Urinary bladder (tissue), 4 donors: ENCODE measurements at places on chromosomes 5 and 9. TPM values are rescaled to one million over a fixed set of nuclear protein-coding genes. Genes with fewer than 3 reads are reported as not detected.

- no peak for DNase-seq
Measured at GRCh38 chr9:128482186-128482585, 22.3 kb upstream of the GLE1 start.

DNA sequence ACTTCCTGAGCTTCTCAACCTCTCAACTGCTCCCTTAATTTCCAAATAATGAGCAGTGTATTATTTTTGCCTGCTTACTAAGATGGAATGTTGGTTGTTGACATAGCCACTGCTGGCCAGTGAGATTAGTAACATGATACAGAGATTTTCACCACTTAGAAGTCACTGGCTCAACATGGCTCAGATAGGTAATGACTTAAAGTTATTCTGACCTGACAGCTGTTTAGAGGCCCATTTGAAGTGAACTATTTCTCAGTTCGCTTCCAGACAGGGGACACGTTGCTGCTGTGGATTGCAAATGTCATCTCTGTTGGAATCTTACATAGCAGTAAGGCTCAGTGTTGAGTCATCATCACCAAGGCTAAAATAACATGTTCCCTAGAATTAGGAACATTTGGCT lies 490.2 kb downstream of the TLE4 start:
- DNase-seq = no peak

GRCh38 chr9:114157516-114158176 lies 2.3 kb downstream of the COL27A1 start:
- no peak for DNase-seq

Gene TSLP
- 2.4 TPM for total RNA-seq

Gene DPM2
- 7.5 TPM for total RNA-seq

- no peak for DNase-seq
Measured at GRCh38 chr9:75041041-75041440, 12.9 kb upstream of the CARNMT1 start.

GRCh38 chr5:27242258-27242626 lies 203.9 kb upstream of the CDH9 start:
- DNase-seq = no peak

- no peak for DNase-seq
Measured at GRCh38 chr9:80561526-80561925, 989.8 kb downstream of the TLE4 start.

DNA sequence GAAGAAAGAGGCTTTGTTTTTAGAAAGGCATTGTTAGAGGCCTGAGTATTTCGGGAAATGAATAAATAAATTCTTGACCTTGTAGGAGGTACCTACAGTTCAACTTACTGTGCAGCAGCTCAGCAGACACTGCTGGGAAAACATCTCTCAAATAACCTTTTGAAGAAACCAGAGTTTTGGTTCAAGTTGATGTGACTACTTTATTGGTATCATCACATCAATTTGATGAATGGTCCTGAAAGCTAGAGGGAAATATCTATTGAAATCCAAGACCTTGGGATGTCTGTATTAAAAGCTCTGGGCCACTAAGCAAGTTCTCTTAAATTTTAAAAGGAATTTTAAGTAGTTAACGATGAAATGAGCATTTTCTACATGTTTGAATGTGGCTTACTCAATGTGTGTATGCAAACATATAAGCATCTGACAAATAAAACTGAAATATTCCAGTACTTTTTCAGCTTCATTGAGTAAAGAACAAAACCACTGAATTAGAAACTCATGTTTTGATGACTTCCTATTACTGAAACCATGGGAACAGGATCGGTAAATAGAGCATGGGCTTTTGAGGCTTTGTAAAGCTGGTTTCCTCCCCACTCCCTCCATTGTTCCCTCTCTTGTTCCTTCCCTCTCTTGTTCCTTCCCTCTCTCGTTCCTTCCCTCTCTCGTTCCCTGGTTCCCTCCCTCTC lies 36.7 kb downstream of the SLC27A6 start:
- no peak for DNase-seq

DNA sequence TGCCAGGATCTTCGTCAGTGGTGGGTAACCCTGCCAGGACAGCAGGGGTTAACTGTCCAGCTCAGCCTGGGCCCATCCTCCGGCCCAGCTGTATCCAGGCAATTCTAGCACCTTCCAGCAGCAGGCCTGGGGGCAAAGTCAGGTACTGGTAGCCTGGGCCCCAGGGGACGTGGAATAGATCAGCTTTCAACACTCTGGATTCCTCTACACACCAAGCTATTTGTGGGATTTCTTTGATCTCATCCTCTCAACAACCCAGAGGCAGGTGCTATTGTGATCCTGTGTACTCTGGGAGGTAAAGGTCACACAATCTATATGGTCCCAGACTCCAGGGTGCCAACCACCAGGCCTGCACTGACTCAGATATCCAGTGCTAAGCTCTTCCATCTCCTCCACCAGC lies 8.7 kb upstream of the SPOUT1 start:
- no peak for DNase-seq

Gene TTC23L
- total RNA-seq = 1.3 TPM

DNA sequence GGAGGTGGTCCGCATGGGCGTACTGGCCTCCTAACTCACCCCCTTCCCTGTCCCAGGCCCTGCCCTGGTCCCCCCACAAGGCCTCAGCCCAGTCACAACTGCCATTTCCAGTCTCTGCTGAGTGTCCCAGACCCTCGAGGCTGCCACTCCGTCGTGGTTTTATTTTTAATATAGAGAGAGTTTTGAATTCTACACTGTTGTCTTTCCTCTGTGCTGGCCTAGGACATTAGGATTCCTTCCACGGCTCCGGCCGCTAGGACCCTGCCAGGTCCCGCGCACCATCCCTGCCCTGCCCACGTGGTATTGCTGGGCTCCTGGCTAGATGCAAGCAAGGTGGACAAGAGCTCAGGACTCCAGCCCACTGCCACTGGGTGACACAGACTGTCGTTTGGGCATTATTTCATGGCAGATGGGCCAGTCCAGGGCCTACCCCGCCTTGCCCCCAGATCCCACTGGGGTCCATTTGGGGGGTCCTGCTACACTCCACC lies 53.3 kb downstream of the SAR1B start:
- DNase-seq = no peak

Gene SLC34A1
- not detected for total RNA-seq

GRCh38 chr5:13648822-13649221 lies 295.7 kb downstream of the DNAH5 start:
- DNase-seq = no peak

DNA sequence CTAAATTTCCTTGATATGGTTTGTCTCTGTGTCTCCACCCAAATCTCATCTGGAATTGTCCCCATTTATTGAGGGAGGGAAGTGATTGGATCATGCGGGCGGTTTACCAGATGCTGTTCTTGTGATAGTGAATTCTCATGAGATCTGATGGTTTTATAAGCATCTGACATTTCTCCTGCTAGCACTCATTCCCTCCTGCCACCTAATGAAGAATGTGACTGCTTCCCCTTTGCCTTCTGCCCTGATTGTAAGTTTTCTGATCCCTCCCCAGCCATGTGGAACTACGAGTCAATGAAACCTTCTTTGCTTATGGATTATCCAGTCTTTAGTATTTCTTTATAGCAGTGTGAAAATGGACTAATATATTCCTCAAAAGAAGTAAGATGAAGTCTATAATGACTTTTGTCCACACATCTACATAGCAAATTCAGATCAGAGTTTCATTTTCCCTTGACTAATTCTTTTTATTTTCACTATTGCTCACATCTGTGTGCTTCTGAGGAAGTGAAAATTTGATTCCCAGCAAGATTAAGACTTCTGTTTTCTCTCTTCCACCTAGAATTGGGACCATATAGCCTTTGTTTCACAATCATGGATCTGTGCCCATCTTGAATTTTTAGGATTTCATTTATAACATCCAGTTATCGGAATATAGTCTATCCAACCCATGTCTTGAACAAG lies 393.5 kb downstream of the DMAC1 start:
- no peak for DNase-seq

DNA sequence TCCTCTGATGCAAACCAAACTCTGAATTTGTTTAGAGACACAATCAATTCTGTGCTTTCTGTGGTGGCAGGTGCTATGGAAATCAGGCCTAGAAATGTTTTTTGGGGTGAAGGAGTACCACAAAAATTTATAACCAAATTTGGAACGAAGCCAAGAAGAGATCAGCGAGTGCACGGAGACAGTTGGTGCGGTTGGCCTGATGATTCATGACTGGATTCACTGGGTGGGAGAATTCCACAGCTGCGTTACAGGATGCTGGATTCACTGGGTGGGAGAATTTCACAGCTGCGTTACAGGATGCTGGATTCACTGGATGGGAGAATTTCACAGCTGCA lies 135.6 kb upstream of the IRX4 start:
- DNase-seq = no peak

DNA sequence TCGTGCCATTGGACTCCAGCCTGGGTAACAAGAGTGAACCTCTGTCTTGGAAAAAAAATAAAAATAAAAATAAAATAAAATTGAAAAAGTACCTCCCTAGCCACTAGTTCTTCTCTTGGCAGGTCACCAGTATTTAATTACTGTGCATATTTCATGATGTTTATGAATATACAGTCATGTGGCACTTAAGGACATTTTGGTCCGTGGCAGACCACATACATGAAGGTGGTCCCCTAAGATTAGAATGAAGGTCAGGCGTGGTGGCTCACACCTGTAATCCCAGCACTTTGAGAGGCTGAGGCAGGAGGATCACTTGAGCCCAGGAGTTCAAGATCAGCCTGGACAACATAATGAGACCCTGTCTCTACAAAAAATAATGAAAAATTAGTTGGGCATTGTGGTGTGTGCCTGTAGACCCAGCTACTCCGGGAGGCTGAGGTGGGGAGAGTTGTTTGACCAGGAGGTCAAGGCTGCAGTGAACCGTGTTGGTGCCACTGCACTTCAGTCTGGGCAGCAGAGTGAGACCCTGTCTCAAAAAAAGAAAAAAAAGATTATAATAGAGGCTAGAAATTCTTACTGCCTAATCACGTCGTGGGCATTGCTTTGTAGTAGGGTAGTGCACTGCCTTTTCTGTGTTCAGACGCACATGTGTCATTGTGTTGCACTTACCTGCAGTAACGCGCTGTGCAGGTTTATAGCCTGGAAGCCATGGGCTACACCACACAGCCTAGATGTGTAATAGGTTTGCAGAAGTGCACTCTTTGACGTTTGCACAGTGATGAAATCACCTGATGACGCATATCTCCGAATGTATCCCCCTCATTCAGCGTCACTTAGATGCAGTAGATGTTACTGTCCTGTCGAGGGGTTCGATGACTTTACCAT lies 12.8 kb downstream of the EHMT1 start:
- DNase-seq = no peak

GRCh38 chr9:122004589-122004988 lies 88.5 kb downstream of the TTLL11 start:
- DNase-seq = no peak

GRCh38 chr9:18543406-18544192 lies 69.6 kb downstream of the ADAMTSL1 start:
- peak; percentile 18 for DNase-seq

- no peak for DNase-seq
Measured at GRCh38 chr5:112205846-112206245, 213.2 kb downstream of the EPB41L4A start.

GRCh38 chr5:142182840-142183239 lies 74.3 kb downstream of the NDFIP1 start:
- no peak for DNase-seq

GRCh38 chr5:177575488-177575887 lies 16.5 kb upstream of the TMED9 start:
- no peak for DNase-seq

DNA sequence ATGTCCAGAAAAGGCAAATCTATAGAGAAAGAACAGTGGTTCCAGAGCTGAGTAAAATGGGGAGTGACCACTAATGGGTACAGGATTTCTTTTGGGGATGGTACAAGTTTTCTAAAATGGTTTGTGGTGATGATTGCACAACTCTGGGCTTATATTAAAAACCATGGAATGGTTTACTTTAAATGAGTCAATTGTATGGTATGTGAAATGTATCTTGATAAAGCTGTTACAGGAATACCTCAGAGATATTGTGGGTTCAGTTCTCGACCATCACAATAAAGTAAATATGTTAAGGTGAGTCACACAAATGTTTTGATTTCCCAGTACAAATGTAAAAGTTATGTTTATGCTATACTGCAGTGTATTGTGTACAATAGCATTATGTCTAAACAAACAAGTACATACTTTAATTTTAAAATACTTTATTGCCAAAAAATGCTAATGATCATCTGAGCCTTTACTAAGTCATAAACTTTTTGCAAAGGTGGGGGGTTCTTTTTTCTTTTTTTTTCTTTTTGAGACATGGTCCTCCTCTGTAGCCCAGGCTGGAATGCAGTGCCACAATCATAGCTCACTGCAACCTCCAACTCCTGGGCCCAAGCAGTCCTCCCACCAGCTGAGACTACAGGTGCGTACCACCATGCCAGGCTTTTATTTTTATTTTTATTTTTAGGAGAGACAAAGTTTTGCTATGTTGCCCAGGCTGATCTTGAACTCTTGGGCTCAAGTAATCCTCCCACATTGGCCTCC lies 65.9 kb downstream of the SHOC1 start:
- DNase-seq = peak; percentile 3

GRCh38 chr9:77585335-77585786 lies 62.8 kb downstream of the GNA14 start:
- DNase-seq = no peak

Gene PRDM9
- total RNA-seq = not detected

DNA sequence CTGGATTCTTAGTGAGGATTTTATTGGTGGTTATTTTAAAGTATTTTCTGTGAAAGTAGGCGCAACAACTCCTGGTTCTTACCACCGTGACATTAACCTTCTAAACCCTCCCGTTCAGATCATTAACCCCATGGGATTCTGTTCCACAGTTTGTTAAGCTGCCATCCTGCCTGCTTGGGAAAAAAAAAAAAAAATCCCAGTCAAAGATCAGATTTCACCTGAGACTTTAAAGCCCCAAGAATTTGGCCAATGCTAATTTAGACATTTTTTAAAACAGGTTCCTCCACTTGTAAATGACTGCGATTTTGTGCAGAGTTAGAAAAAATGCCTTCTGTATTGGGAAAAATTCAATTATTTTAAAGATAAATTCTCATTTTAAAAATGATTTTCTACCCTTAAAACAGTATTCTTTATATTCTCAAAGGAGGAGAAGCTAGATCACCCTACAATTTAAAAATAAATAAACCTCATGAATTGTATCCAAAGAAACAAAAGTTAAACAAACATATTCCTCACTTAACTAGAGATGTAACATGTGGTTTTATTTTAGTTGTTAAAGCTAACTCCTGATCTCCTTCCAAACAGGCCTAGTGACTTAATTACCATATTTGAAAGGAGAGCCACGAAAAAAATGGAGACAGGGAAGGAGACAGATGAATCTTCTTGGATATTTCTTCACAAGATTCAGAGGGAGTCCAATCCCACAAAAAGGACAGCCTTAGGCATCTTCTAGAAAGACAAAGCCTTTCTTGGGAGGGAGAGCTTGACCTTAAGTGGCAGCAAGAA lies 93.1 kb upstream of the IFNK start:
- no peak for DNase-seq

Gene SPATA31D4
- total RNA-seq = not detected

GRCh38 chr5:142981475-142981874 lies 211.3 kb downstream of the ARHGAP26 start:
- DNase-seq = no peak

- no peak for DNase-seq
Measured at GRCh38 chr9:135045264-135045927, 42.1 kb upstream of the OLFM1 start.

DNA sequence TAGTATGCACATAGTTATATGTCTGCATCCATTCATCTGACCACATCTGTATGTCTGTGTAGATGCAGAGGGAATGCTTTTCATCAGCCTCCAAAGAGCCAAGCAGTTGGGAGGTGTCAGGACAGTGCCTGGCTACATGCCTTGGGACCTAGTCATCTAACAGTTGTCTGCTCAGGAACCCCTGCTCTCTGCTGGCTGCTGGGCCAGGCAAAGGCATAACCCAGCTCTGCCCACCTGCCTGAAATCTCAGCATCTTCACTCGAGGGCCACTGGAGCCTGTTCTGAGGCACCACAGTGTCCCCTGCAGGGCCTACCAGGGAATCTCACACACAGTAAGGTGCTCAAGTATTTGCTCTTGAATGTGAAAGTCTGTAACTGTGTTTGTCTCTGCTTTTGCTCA lies 3.7 kb downstream of the C9orf50 start:
- no peak for DNase-seq
